ENCODE measurements at places on chromosomes 16 and 17. TPM values are rescaled to one million over a fixed set of nuclear protein-coding genes. Genes with fewer than 3 reads are reported as not detected.

The SLC4A1 gene
- total RNA-seq: 0.19 TPM

The SPATA20 gene
- 76.8 TPM for total RNA-seq

The CMTM2 gene
- not detected for total RNA-seq

The CTRB1 gene
- not detected for total RNA-seq

The RAP1GAP2 gene
- total RNA-seq: 11.7 TPM

Measured in Karpas-422 (cell line).